ELR (cell line): ENCODE measurements at places on chromosomes 3 and 15.

DNA sequence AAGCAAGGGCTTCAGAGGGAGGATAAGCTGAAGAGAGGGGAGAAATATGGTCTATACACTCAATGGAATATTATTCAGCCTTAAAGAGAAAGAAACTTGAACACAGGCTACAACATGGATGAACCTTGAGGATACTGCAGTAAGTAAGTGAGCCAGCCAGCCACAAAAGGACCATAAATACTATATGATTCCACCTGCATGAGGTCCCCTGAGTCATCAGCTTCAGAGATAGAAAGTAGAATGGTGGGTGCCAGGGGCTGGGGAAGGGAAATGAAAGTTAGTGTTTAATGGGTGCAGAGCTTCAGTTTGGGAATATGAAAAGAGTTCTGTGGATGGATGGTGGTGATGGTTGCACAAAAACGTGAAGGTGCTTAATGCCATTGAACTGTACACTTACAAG lies 68.4 kb upstream of the SEC13 start:
- DNase-seq: no peak

DNA sequence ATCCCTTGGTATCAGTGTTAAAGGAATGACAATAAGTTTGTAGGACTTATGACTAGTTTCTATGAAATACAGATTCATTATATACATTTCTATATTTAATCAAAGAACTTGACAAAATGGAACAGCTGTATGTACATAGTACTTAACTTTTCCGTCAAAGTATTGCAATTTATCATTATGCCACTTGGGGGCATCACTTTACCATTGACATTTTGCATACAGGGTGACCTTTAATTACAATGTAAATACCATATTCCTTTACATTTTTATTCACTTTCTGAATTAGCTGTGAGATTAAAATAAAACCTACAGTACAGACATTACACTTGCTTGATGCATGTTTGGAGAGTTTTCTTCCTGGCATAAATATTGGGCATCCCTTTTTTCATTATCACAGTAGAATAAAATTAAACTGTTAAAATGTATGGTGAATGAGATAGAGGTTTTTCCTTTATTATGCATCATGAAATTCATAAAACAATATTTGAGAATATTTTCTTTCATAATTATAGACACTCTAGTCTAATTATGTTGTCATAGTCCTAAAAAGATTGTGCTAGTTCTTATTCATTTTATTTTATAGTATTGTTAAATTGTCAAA lies 6.9 kb downstream of the NEK11 start:
- peak; percentile 63 for DNase-seq

GRCh38 chr3:14647976-14648955 lies 3.3 kb upstream of the CCDC174 start:
- no peak for DNase-seq

GRCh38 chr3:69994919-69995318 lies 4.6 kb upstream of the SAMMSON start:
- DNase-seq: no peak

- peak; percentile 72 for DNase-seq
Observed at GRCh38 chr3:39911465-39912309, 102.3 kb downstream of the MYRIP start.

GRCh38 chr15:33448961-33449606 lies 138.3 kb downstream of the RYR3 start:
- no peak for DNase-seq

DNA sequence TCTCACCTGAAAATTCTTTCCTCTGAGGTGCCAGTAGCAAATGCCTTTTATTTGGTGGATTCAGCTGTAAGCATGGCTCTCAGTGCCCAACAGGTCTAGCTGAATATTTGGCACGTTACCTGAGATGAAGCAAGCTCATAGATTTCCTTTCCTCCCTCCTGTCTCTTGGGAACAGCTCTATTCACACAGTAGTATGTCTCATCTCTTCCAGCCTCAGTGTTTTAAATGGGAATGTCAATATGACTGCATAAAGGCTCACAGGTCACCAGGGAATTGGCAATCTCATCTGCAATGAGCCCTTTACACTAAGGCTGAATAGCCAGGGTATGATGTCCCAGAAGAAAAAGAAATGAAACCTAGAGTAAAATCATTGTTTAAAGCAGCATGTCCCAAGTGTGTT lies 733.5 kb downstream of the NTRK3 start:
- DNase-seq: no peak

- DNase-seq: no peak
Observed at GRCh38 chr3:53083949-53084309, 38.1 kb upstream of the SFMBT1 start.

- DNase-seq: no peak
Observed at GRCh38 chr15:100021653-100022052, 288.4 kb upstream of the LYSMD4 start.

DNA sequence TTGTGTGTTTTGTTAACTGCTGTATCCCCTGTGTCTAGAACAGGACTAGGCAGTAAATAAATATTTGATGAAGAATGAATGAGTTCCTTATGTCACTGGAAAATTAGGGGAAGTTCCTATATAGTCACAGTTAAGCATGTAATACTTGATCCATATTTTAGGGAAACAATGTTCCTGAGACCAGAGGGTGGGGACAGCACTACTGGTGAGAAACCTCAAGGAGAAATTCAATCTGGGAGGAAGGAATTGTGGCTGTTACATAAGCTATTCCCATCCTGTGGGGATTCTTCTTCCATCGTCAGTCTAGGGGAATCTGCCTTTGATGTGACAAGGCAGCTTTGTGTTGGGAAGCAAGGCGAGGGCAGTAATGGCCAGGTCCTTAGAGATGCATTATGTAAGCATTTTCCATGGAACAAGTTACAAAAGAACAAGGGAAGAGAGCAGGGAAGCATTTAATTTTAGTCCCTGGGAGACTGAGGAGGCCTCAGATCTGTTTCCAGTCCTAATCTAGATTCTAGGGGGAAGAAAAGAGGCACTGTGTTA lies 219.3 kb upstream of the TTC14 start:
- no peak for DNase-seq

DNA sequence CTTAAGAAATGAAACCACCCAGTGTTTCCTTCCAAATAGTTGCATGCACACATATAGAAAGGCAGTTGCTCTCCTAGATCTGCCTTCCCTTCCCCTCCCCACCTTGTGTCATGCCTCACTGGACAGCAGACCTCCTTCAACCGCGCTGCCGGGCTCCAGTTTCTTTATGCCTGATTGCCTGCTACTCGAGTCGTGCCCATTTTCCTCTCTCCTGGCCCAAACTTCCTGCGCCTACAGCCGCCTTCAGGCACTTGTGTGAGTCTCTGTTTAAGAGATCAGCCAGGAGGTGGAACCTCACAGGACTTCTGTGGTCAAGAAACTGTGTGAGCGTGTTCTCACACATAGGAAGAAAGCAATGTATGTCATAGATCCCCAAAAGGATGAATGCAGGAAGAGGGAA lies 8.8 kb upstream of the FAM107A start:
- DNase-seq: no peak

DNA sequence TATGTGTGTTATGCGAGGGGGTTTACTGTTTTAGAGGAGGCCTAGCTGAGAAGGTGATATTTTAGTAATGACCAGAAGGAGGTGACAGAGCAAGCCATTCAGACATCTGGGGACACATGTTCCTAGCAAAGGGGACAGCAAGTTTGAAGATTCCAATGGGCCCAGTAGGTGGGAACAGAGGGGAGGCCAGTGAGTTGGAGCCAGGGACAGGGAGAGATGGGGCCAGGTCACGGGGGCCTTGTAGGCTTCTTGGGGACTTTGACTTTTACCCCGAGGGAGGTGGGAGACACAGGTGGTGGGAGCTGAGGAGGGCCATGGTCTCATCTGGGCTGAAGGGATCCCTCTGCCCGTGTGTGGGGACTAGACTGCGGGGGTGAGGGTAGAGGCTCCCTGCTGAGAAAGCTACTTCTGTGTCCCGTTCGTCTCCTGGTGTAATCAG lies 72.5 kb downstream of the MGLL start:
- DNase-seq: no peak

DNA sequence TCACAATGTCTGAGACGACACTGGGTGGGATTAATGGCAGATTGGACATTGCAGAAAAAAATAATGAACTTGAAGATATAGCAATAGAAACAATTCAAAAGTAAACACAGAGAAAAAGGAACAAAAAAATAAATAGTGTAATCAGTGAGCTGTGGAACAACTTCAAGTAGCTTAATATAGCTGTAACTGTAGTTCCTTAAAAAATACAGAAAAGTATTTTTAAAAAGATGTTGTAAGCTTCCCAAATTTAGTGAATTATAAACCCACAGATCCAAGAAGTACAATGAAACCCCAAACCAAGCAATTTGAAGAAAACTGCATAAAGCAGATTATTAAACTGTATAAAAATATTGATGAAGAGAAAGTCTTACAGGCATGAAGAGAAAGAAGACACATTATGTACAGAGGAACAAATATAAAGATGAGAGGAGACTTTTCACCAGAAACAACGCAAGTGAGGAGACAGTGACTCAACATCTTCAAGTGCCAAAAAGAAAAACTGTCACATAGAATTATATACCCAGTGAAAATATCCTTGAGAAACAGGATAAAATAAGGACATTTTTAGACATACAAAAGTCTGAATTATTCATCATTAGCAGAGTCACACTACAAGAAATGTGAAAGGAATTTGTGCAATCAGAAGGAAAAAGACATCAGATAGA lies 176.4 kb downstream of the NFKBIZ start:
- DNase-seq: no peak
